ENCODE measurements at places on chromosomes 7 and 10. TPM values are rescaled to one million over a fixed set of nuclear protein-coding genes. Genes with fewer than 3 reads are reported as not detected.

DNA sequence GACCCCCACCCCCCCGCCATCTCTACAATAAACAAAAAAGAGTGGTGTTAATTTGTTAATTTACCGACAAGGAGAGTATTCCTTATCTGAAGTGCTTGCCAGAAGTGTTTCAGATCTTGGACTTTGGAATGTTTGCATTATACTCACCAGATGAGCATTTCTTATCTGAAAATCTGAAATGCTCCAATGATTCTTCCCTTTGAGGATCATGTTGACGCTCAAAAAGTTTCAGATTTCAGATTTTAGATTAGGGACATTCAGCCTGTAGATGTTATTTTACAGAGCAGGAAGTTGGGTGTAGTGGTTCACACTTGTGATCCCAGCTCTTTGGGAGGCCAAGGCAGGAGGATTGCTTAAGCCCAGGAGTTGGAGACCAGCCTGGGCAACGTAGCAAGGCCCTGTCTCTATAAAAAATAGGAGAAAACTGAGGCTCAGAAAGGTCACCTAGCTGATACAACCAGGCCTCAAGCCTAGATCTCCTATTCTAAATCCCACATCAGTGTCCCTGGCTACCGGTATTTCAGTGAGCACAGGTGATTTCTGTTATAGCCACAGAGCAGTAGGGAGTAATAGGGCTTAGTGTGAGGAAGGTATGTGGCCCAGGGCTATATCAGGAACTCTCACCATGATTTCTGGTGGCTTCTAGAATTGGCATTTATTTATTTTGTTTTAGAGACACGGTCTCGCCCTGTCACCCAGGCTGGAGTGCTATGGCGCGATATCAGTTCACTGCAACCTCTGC lies 35.4 kb downstream of the TMEM120A start:
- DNase-seq = peak; percentile 69

- DNase-seq = no peak
Measured at GRCh38 chr10:6741541-6741941, 161.5 kb upstream of the PRKCQ start.

- DNase-seq = no peak
Measured at GRCh38 chr7:70352906-70353305, 754.6 kb downstream of the AUTS2 start.

DNA sequence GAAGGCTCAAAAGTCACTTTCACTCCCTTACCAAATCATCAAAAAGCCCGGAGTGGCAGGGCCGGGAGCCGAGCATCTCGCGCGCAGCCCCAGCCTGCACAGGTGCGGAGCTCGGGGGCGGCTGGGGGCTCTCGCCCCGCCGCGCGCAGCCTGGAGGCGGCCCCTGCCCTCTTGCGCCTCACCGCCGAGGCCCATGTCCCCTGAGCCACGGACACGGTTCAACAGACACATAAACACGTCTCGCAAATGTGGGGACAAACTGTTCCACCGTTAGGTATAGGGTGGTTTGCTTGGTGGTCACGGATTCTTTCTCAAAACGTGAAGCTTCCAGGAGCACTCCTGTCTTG lies 700 bp downstream of the GSAP start:
- no peak for DNase-seq

The EEF1AKMT2 gene
- total RNA-seq = 28.9 TPM

The CDC14C gene
- total RNA-seq = 0.07 TPM

The ATOH7 gene
- total RNA-seq = 0.07 TPM

The VSTM2A gene
- total RNA-seq = not detected

DNA sequence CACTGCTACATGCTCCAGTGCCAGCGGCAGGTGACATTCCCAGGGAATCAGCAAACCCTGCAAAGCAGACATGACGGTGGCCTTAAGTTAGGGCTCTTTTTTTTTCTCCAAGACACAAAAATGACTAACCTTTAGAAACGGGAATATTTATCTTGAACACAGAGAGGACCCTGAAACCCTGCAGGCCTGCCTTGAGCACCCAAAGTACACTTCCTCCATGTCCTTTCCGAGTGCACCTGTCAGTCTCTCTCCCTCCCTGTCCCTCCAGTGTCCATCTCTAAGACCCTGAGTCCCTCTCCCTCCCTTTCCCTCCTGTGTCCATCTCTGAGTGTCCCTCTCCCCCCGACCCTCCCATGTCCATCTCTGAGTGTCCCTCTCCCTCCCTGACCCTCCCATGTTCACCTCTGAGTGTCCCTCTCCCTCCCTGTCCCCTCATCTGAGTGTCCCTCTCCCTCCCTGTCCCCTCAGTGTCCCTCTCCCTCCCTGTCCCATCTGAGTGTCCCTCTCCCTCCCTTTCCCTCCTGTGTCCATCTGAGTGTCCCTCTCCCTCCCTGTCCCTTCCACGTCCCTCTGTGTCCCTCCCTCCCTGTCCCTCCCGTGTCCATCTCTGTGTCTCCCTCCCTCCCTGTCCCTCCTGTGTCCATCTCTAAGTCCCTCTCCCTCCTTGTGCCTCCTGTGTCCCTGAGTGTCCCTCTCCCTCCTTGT lies 51.2 kb upstream of the CAMK2B start:
- no peak for DNase-seq

DNA sequence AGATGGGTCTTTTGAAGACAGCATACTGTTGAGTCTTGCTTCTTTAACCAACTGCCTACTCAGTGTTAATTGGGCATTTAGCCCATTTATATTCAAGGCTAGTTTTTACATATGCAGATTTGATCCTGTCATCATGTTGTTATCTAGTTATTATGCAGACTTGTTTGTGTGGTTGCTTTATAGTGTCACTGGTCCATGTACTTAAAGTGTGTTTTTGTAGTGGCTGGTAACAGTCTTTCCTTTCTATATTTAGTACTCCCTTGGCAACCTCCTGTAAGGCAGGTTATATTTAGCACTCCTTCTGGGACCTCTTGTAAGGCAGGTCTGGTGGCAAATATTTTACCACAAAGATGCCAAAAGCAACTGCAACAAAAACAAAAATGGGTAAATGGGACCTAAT lies 66.7 kb downstream of the TES start:
- peak; percentile 52 for DNase-seq

- no peak for DNase-seq
Measured at GRCh38 chr7:155979566-155979965, 167.3 kb upstream of the SHH start.

DNA sequence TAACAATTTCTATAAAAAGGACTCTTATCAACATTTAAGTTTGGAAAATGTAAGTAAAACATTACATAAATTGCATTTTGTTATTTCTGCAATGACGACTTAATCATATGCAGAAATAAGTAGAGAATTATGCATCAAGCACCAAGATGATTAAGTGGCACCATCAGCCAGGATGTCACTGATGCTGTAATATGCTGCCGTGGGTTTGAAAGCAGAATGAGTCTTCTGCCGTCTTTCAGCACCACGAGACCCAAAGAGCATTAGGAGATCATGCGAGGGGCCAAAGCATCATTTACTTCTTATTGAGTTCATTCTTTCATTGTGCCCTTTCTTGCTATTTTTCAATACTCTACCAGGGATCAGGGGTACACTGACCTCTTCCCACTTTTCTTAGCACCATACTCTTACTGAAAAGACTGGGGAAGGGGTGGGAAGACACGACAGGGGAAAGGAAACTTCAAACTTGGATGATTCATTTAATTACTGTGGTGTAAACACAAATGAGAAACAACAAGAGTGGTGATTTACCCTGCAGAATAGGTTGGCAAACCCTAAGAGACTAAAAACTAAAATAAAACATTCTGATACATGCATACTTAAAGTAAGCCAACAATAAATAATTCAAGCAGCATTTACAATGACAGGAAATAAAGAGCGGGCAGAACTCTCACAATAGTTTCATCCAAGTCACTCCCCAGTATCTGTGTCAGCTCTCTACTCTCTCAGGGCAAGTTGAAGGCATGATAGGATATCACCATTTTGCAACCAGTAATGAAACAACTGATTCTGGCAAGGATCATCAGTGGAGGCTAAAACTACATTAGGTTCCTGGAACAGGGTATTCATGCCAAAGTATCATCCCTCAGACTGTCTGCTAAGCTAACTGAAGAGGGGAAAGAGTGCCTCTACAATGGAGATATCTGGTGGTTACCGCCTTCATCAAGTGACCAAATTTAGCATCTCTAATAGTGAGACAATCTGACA lies 70.8 kb downstream of the CUL2 start:
- DNase-seq = no peak

GRCh38 chr7:9097565-9098060 lies 664.2 kb downstream of the NXPH1 start:
- no peak for DNase-seq

GRCh38 chr10:132939957-132940790 lies 2.2 kb downstream of the CFAP46 start:
- peak; percentile 27 for DNase-seq

- DNase-seq = no peak
Measured at GRCh38 chr7:141115965-141116364, 42.1 kb downstream of the TMEM178B start.

The FRAT2 gene
- total RNA-seq = 10.0 TPM

GRCh38 chr10:42874713-42875387 lies 92.3 kb downstream of the BMS1 start:
- no peak for DNase-seq

- DNase-seq = peak; percentile 5
Measured at GRCh38 chr10:117860823-117861222, 185.9 kb downstream of the RAB11FIP2 start.

- peak; percentile 59 for DNase-seq
Measured at GRCh38 chr7:141701489-141702046, 398 bp downstream of the DENND11 start.

The TET1 gene
- 2.8 TPM for total RNA-seq

GRCh38 chr10:6642876-6643275 lies 62.8 kb upstream of the PRKCQ start:
- DNase-seq = no peak

GRCh38 chr10:97714401-97715258 lies 1.1 kb downstream of the MARVELD1 start:
- DNase-seq = peak; percentile 75

The PLEKHA8 gene
- 6.1 TPM for total RNA-seq

GRCh38 chr10:76463111-76463510 lies 1031.7 kb downstream of the LRMDA start:
- no peak for DNase-seq

DNA sequence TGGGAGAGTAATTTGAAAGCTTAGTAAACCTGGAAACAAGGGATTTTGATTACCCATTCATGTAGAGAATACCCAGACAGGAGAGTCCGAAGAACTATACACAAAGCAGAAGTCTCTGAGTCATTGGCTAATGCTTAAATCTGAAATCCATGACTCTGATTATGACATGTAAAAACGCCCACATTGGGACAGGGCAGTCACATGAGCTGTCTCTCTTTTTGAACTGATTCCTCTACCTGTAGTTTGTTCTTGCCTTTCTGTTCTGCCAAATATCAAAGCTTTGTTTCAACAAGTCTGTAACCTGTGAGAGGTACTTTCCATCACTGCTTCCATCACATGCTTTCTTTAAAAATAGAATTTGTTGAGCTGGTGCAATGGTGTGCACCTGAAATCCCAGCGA lies 4.3 kb upstream of the GPNMB start:
- no peak for DNase-seq

The CYP2C19 gene
- total RNA-seq = not detected

- DNase-seq = peak; percentile 14
Measured at GRCh38 chr10:91210435-91210834, 10.0 kb upstream of the PCGF5 start.

All from M059J (cell line).